ENCODE measurements at places on chromosomes 5 and 9. TPM values are rescaled to one million over a fixed set of nuclear protein-coding genes. Genes with fewer than 3 reads are reported as not detected.

- peaks cover 14% of the 10 kb centered on the region for H3K27me3 ChIP-seq
- no peak overlapping the region for H3K4me3 ChIP-seq
- DNase-seq = peak; percentile 40
- no peaks in the 10 kb centered on the region for H3K36me3 ChIP-seq
- H3K4me1 ChIP-seq = no peaks in the 10 kb centered on the region
- H3K27ac ChIP-seq = no peak overlapping the region
Observed at GRCh38 chr5:180130291-180130869, 58.8 kb upstream of the RNF130 start.

The KIAA0825 gene
- 4.4 TPM for total RNA-seq

The AMACR gene
- total RNA-seq = 9.1 TPM

DNA sequence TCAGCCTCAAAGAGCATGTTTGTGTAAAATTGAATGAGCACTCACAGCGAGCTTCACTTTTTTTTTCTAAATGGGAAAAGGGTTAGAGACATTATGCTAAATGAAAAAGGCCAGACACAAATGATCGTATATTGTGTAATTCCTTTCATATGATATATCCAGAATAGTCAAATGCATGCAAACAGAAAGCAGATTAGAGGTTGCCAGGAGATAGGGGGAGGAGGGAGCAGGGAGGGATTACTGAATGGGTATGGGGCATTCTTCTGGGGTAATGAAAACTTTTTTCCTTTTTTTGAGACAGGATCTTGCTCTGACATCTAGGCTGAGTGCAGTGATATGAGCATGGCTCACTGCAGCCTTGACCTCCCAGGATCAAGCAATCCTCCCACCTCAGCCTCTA lies 47.1 kb downstream of the DMAC1 start:
- no peak overlapping the region for H3K27ac ChIP-seq
- no peak overlapping the region for H3K4me3 ChIP-seq
- H3K4me1 ChIP-seq = no peaks in the 10 kb centered on the region
- H3K27me3 ChIP-seq = no peaks in the 10 kb centered on the region
- DNase-seq = no peak

DNA sequence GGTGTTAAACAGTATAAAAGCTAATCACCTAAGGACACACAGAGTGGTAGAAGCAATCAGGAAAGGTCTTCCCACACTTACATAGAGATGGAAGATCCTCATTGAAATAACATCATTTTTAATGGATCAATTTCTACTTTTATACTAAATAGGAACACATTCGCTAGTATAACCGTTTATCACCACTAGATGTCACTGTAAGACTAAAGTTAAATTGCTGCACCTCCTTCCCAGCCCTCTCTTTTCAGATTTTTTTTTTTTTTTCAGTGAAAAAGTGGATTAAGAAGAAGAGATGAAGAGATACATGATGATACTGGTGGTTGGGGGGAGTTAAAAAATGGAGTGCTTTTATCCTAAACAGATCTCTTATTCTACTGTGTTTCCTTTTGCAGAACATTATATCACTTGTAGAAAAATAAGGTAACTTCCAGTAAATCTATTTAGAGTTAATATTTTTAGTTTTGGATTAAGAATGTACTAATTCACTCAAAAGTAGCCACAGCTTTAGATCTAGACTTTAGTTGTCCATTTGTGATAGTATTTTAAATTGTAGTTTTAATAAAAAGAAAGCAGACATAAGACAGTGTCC lies 116.9 kb upstream of the ARRDC3 start:
- no peaks in the 10 kb centered on the region for H3K4me1 ChIP-seq
- no peak for DNase-seq
- H3K27me3 ChIP-seq = no peaks in the 10 kb centered on the region
- H3K27ac ChIP-seq = no peak overlapping the region

DNA sequence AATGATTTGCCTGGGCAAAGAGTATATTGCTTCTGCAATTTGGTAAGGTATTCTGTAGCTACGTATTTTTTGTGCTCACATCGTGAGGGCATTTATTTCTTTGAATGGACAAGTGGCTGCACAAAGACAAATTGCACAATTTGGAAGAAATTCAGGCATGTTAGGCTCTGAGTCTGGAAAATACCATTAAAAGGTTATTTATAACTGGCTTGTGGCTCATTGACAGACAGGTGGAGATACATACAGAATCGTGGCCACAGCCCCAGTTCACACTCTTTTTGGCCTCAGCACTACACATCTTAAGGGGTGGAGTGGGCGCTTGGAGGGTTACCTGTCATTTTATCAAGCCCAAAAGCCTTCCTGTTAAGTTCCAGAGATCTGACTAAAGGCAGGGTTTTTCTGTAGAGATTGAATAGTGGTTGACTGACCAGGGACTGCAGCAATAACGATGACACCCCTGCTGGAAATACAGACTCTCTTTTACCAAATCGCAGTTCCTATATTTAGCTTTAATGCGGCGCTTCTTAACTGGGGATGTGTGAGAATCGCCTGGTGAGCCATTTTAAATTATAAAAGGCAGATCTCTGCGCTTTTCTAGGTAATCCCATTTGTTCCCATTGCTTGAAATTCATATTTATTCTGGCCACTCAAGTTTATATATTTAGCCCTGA lies 14.7 kb downstream of the MAN2A1 start:
- no peak for DNase-seq
- peaks cover 19% of the 10 kb centered on the region for H3K4me1 ChIP-seq
- H3K27me3 ChIP-seq = no peaks in the 10 kb centered on the region
- no peak overlapping the region for H3K27ac ChIP-seq

Data from upper lobe of right lung (tissue), 1 donor.